ENCODE measurements at places on chromosomes 5 and 9.

GRCh38 chr9:98797491-98797890 lies 1.1 kb upstream of the ANKS6 start:
- DNase-seq, result no peak

DNA sequence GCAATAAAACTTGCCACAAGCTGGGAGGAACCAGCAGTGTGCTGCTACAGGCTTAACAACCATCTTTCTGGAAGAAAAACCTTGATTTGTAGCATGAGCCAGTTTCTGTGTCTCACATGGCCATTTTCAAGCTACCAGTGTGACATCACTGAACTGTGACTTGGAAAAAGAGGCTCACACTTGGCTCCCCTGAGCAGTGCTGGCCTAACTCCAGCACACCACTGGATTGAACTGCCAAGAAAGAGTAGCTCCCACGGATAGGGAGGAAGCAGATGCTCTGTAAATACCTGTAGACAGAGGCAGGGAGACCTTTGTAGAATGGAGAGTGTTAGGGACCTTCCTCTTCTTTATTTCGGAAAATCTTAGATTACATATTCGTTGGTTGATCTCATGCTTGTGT lies 197.9 kb downstream of the SH3GL2 start:
- DNase-seq, result no peak

DNA sequence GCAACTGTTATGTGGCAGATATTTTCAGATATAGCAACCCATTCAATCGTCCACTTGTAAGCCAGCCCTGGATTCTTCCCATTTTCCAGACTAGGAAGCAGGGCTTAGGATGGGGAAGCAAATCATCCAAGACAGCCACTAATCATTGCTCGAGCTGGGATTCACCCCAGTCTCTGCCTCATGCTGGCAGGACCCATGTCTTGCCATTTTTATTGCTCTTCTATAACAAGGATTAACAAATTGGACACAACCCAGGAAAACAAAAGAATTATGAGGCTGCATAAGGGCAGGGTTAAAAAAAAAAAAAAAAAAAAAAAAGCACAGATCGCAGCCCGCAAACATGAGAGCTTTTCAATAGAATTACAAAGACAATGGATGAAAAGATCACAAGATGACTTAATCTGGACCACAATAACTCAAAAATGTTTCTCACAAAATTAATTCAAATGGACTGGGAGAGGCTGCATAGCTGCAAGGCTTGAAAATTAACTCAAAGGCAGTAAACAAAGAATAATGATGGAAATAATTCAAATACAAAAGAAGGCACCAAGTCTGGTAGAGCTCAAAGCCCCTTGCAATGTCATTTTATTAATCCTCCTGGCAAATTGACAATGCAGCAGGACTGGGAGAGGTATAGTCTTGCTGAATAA lies 40.7 kb downstream of the ASTN2 start:
- DNase-seq, result no peak

- no peak for DNase-seq
These were observed 31.9 kb downstream of the PALM2AKAP2 start for GRCh38 chr9:109811876-109812275.

DNA sequence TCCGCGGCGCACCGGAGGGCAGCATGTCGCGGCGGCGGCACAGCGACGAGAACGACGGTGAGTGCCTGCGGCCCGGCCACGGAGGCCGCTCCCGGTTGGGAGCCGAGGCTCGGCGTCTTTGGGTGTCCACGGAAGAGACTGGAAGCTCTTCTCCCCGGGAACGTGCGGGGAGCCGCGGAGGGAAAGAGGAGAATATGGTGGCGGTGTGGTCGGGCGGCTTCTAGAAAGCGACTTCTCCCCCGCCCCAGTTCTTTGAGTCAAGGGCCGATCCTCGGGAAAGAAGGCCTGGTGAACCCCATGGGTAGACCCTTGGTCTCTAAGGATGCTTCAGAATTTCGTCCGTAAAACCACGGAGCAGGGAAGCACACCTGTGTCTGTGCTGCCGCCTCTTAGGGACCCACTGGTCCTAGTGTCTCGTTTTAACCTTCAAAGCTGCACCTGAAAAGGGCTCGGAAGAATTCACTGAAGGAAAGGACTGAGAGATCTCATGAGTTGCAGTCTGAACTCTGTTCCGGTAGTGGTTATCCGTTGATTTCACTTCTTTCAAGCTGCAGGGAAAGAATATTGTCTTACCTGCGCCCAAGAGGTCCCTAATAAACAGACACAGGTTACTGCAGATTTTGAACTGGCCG lies 354 bp downstream of the NCBP1 start:
- DNase-seq, result no peak

DNA sequence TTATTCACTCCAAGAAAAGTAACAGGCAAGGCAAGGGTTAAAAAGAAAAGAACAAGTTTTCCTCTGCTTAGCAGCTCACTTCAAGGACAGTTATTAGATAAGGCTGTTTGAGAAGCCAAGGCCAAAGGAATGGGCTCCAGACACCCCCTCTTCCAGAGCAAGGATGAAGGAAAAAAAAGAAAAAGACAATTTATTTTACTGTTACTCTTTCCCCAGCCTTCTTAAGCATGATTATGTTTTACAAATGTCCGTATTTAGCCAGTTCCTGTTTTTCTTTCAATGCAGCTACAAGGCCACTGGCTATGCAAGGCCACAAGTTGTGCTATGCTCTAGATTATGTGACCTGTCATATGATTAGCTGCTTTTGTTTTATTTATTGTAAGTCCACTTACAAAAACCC lies 106.5 kb upstream of the SIMC1 start:
- no peak for DNase-seq

- DNase-seq, result no peak
These were observed 131.3 kb downstream of the ZDHHC21 start for GRCh38 chr9:14561929-14562405.

- no peak for DNase-seq
These were observed 47.1 kb upstream of the BOD1 start for GRCh38 chr5:173663352-173664153.

DNA sequence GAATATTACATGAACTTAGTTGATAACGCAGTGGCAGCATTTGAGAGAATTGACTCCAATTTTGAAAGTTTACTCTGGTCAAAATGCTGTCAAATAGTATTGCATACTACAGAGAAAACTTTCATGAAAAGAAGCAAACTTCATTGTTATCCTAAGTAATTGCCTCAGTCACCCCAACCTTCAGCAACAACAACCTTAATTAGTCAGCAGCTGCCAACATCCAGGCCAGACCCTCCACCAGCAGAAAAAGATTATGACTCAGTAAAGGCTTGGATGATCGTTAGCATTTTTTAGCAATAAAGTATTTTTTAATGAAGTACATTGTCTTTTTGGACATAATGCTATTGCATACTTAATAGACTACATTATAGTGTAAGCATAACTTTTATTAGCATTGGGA lies 40.8 kb upstream of the SPDL1 start:
- no peak for DNase-seq

DNA sequence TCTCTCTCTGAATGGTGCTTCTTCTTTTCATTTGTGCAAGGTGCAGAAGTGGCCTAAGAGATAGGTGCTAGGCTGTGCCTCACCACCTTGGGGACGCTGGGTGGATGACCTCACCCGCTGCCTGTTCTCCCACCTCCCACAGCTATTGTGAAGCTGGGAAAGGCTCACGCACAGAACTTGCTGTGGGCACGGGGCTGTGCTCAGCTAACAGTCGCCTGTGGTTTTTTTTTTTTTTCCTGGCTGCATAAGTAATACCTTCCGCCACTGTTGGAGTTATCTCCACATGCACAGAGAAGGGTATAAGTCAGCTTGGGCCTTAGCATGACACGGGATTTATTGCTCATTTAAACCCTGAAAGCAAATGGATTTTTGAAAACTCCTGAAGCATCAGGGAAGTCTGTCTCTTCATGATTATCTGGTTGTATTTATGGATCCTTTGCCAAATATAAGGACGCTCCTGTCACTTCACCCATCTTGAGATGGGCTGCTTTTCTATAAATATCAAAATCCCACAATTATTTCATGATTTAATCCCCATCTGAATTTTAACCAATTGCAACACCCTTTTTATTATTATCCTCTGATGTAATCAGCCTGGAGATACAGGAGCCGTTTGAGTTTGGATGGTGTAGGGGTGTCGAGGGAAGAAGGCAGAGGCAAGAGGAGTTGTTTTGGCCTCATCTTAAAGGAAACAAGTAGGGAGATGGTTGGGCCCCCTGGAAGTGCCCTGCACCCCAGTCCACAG lies 9.0 kb downstream of the DBH start:
- DNase-seq, result no peak

- DNase-seq, result no peak
These were observed 12.0 kb downstream of the TMEM8B start for GRCh38 chr9:35840881-35841644.

- no peak for DNase-seq
These were observed 245.1 kb downstream of the MAST4 start for GRCh38 chr5:66841264-66841663.

DNA sequence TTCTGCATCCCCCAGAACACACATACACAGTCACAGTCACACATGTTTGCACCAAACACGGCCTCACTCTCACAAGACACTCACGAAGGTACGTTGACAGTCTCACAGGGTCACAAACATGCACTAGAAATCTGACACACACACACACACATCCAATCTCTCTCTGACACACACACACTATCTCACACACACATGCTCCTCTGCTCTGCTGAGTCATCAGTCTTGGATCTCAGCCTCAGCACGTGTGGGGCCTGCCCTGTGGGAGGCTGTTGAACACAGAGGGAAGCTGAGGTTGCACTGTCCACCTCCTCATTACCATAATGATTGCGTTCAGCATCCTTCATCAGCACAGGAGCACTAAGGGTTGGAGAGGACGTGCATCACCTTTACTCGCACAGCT lies 188.8 kb downstream of the MTRR start:
- DNase-seq, result no peak

DNA sequence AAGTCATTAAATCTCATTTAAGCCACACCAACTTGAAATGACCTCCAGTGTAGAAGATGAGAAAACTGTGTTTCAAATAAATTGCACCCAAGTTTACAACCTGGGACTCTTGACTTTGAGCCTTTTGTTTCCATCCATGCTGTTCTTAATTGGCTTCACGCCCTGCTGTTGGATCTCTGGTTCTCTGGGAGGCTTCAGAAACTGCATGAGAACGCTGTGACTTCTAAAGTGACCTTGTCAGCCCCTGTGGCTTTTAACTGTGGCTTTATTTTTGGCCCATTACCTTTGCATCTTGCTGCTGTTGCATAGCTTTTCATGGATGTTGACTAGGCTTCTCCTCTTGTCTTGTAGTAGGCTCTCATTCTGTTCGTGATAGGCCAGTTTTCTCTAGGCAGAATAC lies 29.3 kb downstream of the TNFAIP8 start:
- no peak for DNase-seq

DNA sequence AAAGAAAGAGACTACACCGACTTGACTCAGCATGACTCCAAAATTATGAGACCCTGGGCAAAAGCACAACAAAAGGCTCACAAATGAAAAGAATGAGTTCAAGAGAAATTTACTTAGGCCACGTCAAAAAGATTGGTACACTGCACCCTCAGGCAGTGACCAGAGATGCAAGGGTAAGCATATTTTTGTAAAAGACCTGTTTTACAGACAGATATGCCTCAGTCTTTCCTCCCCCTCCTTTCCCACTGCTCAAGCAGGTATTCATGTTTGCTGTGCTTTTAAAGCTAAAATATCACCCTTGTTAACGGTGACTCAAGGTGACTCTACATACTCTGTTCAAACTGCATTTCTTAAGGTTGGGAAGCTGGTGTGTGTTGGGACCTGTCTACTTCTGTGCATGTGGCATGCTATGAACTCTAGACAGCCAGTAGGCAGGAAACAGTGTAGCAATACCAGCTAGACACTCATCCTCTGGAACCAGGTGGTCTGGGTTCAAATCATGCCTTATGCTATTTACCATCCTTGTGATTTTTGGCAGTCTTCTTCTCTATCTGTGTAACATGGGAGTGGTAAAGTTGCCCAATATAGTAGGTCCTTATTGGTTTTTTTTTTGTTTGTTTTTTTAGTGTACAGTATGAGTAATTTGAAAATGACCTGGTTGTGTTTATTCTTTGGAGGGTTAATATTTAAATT lies 98.7 kb downstream of the TLE4 start:
- no peak for DNase-seq

GRCh38 chr9:88291856-88292255 lies 96.4 kb upstream of the SPIN1 start:
- no peak for DNase-seq

GRCh38 chr9:136409557-136410455 lies 608 bp downstream of the ENTR1 start:
- DNase-seq, result peak; percentile 34

GRCh38 chr5:95615164-95615467 lies 4.8 kb upstream of the GPR150 start:
- no peak for DNase-seq

DNA sequence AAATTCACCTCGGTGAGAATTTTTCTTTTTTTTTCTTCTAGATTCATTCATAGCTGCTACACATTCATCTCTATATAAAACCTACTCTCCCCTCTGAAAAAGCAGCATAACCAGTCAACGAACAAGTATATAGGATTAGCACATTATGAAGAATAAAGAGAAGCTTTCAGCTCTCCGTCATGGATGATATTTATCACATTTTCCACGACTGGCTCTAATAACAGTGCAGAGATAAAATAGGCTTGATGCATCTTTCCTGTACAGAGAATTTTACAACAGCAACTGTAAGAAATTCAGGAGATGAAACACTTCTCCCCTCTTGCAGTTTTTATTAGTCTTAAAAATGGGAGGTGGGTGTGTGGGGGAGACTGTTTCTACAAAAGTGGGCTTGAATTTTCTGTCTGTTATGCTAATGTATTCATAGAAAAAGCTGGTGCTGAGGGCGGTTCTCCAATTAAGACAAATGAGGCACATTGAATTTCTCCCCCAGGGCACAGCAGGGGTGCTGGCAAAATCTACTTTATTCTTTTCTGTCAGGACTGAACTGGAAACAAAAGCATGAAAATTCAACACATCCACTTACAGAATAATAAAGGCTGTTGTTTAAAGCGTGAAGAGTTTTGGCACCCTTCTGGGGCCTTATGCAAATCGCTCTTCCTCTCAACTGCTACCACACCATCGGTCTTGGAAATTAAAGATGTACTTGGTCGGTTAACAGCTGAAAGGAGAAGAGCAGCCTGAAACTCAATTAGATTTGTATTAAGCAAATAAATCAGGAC lies 233.9 kb upstream of the ZNF608 start:
- no peak for DNase-seq

DNA sequence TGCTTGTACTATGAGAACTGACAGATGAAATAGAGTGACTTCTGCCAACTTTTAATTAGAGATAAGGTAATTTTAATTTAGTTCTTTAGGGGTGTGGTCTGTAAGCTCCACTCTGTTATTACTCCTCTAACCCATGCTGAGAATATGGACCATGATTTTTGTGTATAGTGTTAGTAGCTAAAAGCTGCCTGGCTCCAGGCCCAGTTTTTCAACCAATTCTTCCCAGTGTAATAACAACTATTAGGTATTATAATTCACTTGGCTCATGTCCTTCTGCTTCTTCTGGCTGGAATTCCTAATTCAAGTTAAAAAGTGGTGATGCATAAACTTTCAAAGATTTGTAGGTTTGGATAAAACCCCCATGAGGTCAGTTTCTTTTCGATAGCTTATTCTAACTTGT lies 216.3 kb downstream of the ISL1 start:
- no peak for DNase-seq

DNA sequence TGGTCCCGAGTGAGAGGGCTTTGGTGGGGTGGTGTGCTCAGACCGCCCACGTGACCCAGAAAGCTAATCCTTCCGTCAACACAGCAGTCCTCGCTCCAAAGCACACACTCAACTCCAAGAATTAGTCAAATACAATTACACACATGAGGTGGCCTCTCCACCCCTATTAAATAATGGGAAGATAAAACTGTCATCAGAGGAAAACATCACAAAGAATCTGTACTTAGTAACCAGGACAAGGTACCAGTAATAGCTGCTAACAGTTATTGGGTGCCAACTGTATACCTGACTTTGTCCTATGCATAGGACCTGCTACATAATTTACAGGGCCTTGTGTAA lies 222.8 kb downstream of the HSPA4 start:
- DNase-seq, result no peak
